ENCODE measurements at places on chromosomes 3 and 15. TPM values are rescaled to one million over a fixed set of nuclear protein-coding genes. Genes with fewer than 3 reads are reported as not detected.

The ZNF501 gene
- 17.5 TPM for total RNA-seq

The SNTN gene
- total RNA-seq, result not detected

The TFG gene
- total RNA-seq, result 43.3 TPM

The KATNBL1 gene
- 73.0 TPM for total RNA-seq

The AADACL2 gene
- not detected for total RNA-seq

The CHDH gene
- 1.2 TPM for total RNA-seq

The DPPA4 gene
- total RNA-seq, result 0.98 TPM

The MFN1 gene
- total RNA-seq, result 61.7 TPM

The PLA2G4E gene
- not detected for total RNA-seq

The TRIM42 gene
- total RNA-seq, result not detected

The DUOXA2 gene
- total RNA-seq, result not detected
